ENCODE measurements at places on chromosomes 1 and 21. TPM values are rescaled to one million over a fixed set of nuclear protein-coding genes. Genes with fewer than 3 reads are reported as not detected.

GRCh38 chr1:202806845-202807450 is 1.3 kb downstream of the KDM5B start:
- peak; percentile 3 for DNase-seq

DNA sequence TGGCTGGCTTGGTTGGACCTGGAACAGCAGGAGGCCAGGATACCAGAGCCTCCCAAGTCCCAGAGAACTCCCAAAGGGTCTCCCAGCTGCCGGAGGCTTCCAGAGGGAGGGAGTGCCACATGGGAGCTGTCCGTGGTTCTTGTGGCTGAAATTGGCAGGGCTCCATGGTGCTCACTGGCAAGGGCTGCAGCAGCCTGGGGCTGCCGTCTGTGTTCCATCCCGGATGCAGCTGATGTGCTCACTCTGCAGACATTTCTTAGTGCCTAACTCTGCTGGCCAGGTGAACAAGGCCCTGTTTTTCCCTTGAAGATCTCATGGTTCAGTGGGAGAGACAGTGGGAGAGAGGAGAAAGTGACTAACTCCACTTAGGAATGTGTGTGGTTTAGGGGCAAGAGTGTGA is 261.1 kb downstream of the CAMTA1 start:
- no peak for DNase-seq

DNA sequence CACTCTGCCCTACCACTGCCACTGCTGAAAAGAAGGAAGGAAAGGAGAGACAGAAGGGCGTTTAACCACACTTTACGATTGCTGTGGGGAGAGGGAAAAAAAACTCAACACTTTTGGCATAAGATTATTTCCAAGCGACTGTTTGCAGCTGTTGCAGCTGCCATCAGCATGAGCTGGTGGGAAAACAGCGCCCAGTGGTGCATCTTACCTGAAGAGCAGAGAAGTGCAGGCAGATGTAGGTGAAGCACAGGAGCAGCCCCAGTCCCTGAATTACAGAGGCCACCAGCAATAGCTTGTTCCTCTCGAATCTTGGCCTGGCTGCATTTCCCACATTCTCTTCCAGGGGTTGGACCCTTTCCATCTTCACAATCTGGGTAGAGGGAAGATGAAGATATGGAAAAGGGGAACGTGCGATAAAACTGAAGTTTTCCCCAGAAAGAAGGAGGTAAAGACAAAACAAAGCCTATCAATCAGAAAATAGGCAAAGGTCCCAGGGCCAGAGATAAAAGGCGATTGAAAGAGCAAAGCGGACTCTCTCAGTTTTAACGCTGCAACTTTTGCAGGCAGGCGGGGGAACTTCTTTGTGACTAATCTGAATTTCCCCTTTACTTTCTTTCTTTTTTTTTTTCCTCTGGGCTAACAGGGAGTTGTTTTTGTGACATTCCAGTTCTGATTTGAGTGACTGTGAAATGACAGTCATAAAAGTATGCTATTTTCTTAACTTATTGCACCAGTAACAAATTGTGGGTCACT is at the start of gene TNFSF4:
TSS of gene TNFSF4 (minus strand) at position 516 of the 753 bp plus-strand sequence. CDS start at position 361, 155 bp downstream.
- no peak for DNase-seq

DNA sequence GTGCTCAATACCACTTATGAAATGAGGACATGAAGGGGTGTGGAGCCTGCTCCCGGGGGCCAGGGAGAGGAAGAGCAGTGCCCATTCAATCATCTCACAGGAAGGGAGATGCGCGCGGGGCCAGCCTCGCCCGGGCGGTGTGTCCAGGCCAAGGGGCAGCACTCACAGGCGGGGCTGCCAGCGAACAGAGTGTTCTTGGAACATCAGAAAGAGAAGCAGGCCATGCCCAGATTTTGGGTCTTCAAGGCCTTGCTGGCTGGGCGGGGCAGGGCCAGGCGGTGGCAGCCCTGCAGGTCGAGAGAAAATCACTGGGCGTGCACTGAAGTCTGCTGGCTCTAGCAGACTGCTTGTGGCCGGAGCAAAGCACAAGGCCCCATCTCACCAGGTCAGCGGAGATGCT is 168.6 kb downstream of the PRDM16 start:
- no peak for DNase-seq

DNA sequence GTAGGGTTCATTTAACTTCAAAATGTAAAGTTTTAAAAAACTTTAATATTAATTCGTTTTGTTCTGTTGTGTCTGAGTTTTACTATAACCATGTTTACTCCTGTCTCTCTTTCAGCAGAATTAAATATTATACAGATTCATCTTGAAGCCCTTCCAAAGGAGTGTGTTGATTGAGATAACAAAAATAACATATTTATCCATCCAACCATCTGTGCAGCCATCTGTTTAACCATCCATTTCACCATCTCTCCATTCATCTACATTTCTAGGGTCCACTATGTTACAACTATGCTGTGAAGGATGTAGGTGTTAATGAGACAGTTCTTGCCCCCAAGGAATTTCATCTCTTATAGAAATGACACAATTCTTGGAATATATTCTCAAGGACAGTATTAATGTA is 36.0 kb upstream of the GNG12 start:
- no peak for DNase-seq

GRCh38 chr1:236833575-236833974 is 38.5 kb downstream of the MTR start:
- DNase-seq: no peak

DNA sequence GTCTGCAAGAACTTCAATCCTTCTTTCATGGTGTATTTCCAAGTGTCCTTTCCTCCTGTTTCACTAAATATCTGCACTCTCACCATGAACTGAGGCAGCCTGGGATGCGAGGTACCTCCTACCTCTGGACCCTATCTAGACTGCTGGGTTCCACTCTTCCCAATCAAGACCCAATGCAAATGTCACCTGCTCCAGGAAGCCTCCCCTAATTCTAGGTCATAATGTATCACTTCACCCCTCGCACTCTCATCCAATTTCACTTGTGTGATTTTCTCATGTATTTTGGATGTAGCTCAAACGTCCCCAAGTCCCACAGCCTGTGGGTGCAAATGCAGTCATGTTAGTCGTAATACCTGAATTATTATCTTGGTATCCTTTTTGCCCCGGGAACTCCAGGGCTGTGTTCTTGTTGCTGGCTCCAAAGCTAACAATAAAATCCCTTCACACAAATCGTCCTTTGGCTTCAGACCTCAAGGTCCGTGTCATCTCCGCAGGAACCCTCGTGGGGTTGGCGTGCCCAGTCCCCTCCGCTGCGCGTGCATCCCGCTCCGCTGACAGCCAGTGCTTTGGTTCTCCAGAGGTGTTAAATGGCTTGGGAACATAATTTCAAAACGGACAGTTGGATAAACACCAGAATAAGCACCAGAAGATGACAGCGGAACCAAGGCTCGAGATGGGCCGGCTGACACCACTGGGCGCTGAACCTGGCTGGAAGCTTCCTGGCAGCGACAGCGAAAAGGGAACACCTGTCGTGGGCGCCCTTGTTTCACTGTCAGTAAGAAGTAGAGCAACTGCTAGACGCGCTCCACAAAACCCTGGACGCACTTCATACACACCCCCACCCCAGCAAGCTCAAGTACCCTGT is 1.0 kb upstream of the BACH1 start:
- no peak for DNase-seq

- DNase-seq: no peak
These were observed 1.1 kb downstream of the TSPEAR start for GRCh38 chr21:44710294-44710665.

- DNase-seq: no peak
These were observed 1.8 kb upstream of the PRXL2B start for GRCh38 chr1:2584686-2585317.

- DNase-seq: peak; percentile 15
These were observed 893 bp upstream of the CFAP45 start for GRCh38 chr1:159900755-159901360.

DNA sequence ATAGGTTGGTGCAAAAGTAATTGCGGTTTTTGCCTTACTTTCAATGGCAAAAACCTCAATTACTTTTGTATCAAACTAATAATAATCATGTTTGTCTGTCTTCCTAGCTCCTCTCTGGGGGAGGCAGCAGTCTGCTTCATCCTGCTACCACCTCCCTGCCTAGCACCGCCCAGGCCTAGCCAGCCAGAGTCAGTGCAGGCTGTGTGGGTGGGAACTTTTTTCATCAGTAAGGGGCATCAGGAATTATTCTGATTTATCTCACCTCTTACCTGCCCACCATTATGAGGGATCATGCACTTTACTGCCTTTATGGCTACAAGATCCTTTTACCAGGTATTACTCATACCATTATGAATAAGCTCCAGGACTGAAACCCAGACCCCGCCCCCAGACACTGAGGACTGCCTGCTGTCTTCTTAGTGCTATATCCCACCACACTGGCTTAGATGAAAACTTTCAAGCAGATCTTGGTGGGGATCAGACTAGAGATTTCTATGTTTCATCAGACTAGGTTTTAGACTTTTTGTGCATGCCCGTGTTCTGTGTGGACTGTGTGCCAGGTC is 116.4 kb downstream of the PBX1 start:
- no peak for DNase-seq

- no peak for DNase-seq
These were observed 48.8 kb upstream of the LPAR3 start for GRCh38 chr1:84941843-84942242.

C4BPB gene
- total RNA-seq: 0.30 TPM

PIGM gene
- total RNA-seq: 3.5 TPM

SLC5A3 gene
- total RNA-seq: 63.2 TPM

EDARADD gene
- 3.0 TPM for total RNA-seq

RPRD2 gene
- total RNA-seq: 16.2 TPM

TMPRSS15 gene
- total RNA-seq: 0.10 TPM

CYP2J2 gene
- total RNA-seq: 10.1 TPM

SPATA21 gene
- total RNA-seq: not detected

CELA3B gene
- total RNA-seq: not detected

HES3 gene
- total RNA-seq: not detected
